ENCODE measurements at places on chromosomes 3 and 15. TPM values are rescaled to one million over a fixed set of nuclear protein-coding genes. Genes with fewer than 3 reads are reported as not detected.

The AGTR1 gene
- polyA plus RNA-seq = 21.7 TPM

The LPCAT4 gene
- polyA plus RNA-seq = 22.6 TPM

The SLC28A2 gene
- polyA plus RNA-seq = 0.06 TPM

The LCTL gene
- polyA plus RNA-seq = 0.23 TPM

The SOX2 gene
- polyA plus RNA-seq = 0.33 TPM

The GP5 gene
- polyA plus RNA-seq = 0.25 TPM

GRCh38 chr15:78415284-78415683 is 22.7 kb upstream of the IREB2 start:
- H3K4me1 ChIP-seq = peaks cover 1% of the 10 kb centered on the region
- no peaks in the 10 kb centered on the region for H3K36me3 ChIP-seq
- H3K27ac ChIP-seq = no peak overlapping the region
- H3K4me3 ChIP-seq = no peak overlapping the region
- no peak for DNase-seq

DNA sequence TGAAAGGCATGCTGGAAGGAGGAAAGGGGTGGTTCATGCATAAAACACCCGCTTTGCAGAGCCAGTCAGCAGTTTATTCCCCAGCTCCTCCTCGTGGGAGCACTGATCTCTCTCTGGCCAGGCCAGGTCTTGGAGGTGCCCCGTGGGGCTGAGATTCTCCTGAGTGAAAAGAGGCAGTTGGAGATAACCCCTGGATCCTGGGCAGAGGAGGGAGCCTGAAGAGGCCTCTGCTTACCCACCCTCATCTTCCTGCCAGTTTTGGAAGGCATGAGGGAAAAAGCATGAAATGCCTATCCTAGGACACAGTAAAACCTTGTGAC is 108.3 kb downstream of the SEMA5B start:
- no peak for DNase-seq
- H3K4me1 ChIP-seq = no peaks in the 10 kb centered on the region
- no peaks in the 10 kb centered on the region for H3K27me3 ChIP-seq

DNA sequence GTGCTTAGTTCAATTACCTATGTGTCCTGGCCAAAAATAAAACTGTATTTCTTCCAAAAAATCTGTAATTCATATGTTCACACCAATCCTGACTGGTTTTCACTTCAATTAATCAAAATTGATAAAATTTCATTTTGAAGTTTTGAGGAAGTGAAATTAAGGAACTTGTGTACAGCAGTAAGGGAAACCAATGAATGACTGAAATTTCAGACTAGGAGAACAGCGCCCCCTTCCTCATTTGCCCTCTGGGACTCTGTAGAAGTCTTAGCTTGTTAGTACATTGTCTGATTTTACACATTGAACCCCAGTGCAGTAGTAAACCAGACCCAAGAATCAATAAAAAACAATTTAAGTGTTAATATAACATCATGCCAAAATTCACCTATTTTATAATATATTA is 495.3 kb upstream of the AGTR1 start:
- DNase-seq = no peak
- no peaks in the 10 kb centered on the region for H3K36me3 ChIP-seq
- no peaks in the 10 kb centered on the region for H3K27me3 ChIP-seq
- no peaks in the 10 kb centered on the region for H3K4me1 ChIP-seq
- H3K4me3 ChIP-seq = no peak overlapping the region

DNA sequence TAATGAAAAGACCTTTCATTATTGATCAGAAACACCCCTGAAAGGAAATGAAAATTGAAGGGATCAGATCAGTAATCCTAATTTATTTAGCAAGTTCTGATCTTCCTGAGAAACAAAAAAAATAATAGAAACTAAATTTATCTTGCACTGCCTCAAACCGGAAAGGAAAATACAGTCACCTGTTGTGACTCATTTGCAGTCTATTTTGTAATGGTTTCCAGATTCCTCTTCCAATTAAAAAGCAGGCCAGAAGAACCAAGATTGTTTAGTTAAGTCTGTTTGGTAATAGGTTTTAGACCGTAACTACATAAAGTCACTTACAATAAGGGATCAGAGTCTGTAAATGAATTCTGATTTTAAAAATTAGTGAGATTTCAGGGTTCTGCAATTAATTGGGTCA is 49.7 kb upstream of the ATOSA start:
- peaks cover 5% of the 10 kb centered on the region for H3K4me1 ChIP-seq
- H3K27me3 ChIP-seq = no peaks in the 10 kb centered on the region
- H3K27ac ChIP-seq = no peak overlapping the region
- DNase-seq = no peak
- H3K36me3 ChIP-seq = no peaks in the 10 kb centered on the region
- H3K4me3 ChIP-seq = no peak overlapping the region

DNA sequence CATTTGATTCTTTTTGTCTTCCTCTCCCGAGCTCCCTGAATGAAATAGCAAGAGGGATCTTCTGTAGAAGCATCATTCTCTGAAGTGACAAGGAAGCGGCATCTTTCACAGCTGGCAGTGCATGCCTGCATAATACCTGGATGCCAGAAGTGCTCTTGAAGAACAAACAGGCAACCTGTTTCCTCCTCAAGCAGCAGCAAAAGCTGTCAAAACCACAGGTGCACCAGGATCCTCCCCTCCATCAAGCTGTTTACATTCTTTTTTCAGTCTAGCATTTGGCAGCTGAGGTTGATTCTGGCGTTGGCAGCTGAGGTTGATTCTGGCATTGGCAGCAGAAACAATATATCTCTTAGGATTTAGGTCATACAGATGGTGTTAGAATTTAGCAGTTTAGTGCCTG is 979.0 kb downstream of the TUSC7 start:
- H3K36me3 ChIP-seq = no peaks in the 10 kb centered on the region
- H3K27me3 ChIP-seq = no peaks in the 10 kb centered on the region
- no peak for DNase-seq
- no peaks in the 10 kb centered on the region for H3K4me1 ChIP-seq

DNA sequence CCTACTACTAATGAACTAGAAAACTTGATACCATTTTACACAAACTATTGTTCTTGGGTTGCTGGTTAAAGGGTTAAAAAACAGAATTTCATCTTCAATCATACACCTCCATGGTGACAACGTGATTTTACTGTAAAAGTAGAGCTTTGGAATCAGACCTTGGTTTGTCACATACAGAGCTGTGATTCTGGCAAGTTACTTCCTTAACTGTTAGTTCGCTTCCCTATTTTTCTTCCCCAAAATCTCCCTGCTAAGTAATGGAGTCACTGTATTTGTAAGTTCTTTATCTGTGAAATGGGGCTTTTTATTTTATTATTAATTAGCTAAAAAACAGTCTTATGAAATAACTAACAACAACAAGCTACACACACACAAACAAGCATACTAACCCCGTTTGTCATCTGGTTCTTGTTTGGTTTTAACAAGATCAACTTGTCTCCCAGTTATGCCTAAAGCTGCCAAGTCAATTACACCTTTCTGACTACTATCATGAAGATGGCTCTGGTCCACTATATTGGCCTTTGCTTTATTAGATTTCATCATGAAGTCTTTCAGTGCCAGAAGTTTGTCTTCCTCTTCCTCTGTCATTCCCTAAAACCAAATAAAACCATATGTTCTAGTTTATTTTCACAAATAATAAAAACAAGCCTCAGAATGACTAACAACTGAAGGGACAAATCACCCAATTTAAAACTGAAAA is 38.6 kb downstream of the PIK3R4 start:
- H3K4me3 ChIP-seq = no peak overlapping the region
- DNase-seq = no peak
- no peaks in the 10 kb centered on the region for H3K36me3 ChIP-seq
- no peaks in the 10 kb centered on the region for H3K27me3 ChIP-seq
- no peaks in the 10 kb centered on the region for H3K4me1 ChIP-seq

- H3K4me3 ChIP-seq = peak overlapping the region; percentile 52
- H3K27ac ChIP-seq = no peak overlapping the region
- peaks cover 3% of the 10 kb centered on the region for H3K4me1 ChIP-seq
- no peak for DNase-seq
- no peaks in the 10 kb centered on the region for H3K27me3 ChIP-seq
Measured at GRCh38 chr15:43132830-43133429, 456 bp upstream of the TMEM62 start.

DNA sequence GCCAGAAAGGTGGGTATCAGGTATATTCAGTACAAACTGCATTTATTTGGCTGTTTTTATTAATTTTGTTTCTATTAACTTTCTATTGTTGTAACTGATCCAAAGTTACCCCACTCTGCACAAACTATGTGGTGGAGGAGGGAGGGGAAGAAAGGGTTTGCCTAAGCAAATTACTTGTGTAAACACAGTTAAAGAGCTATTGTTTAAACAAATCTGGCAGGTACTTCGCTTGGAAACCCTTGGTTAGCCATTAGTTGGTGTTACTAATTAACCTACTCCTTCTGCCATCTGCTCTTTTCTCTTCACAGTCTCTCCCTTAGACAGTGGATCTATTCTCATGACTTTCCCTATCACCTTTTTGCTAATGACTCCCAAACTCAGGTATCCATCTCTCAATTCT is 328.4 kb upstream of the NECTIN3 start:
- DNase-seq = no peak
- no peaks in the 10 kb centered on the region for H3K36me3 ChIP-seq
- no peak overlapping the region for H3K4me3 ChIP-seq
- no peaks in the 10 kb centered on the region for H3K4me1 ChIP-seq
- no peaks in the 10 kb centered on the region for H3K27me3 ChIP-seq

DNA sequence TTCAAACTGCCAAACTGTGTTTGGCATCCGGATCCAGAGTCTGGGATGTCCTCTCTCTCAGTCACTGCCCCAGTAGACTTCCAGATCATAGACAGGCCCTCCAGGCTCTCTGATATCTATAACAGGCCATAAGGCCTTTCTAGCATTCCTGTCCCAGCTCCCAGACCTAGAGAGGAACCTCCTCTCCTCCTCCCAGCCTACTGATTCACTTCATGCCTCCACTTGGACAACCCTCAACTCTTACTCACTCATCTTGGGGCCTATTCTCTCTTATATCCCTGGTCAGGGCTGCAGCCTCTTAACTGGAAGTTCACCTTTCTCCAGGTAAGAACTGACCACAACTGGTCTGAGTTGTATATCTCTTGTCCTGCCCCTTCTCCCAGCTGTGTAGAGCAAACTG is 253.7 kb upstream of the TRIM42 start:
- H3K4me3 ChIP-seq = no peak overlapping the region
- no peaks in the 10 kb centered on the region for H3K36me3 ChIP-seq
- H3K27me3 ChIP-seq = no peaks in the 10 kb centered on the region
- H3K4me1 ChIP-seq = no peaks in the 10 kb centered on the region
- H3K27ac ChIP-seq = no peak overlapping the region
- no peak for DNase-seq

DNA sequence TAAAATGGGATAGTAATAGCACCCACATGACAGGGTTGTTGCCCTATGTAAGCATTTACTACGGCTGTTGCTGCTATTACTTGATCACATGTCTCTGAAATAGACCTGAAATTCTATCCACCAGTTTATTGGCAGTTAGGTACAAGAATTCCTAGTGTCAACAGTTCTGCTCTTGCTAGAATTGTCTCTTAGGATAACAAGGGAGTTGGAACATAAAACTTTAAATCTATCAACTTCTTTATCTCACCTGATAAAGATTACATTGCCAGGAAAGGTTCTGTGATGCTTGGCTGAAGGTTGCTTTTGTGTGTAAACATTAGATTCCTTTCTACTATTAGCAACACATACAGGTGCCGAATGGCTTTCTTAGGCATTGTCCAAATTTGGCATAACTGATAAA is 38.7 kb downstream of the ATP13A4 start:
- H3K36me3 ChIP-seq = no peaks in the 10 kb centered on the region
- H3K4me1 ChIP-seq = no peaks in the 10 kb centered on the region

DNA sequence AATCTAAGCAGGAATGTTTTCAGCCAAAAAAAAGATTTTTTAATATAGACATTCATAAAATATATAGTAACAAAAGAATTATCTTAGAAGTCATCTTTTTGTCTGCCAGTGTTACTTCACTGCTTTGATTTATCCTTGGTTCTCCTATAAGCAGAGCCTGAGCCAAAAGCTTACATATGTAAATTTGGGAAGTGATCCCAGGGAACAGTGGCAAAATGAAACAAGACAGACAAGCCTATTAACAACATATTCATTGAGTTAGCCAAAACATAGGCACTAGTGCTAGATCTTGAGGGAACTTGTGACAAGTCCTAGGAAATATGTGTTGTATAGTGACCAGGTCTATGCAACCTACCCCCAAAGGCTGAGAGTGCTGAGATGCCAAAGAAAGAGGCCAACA is 11.3 kb downstream of the GTPBP8 start:
- H3K4me3 ChIP-seq = no peak overlapping the region
- no peaks in the 10 kb centered on the region for H3K27me3 ChIP-seq
- no peaks in the 10 kb centered on the region for H3K36me3 ChIP-seq
- no peaks in the 10 kb centered on the region for H3K4me1 ChIP-seq
- DNase-seq = no peak
- no peak overlapping the region for H3K27ac ChIP-seq

- H3K36me3 ChIP-seq = no peaks in the 10 kb centered on the region
- DNase-seq = no peak
- H3K27me3 ChIP-seq = no peaks in the 10 kb centered on the region
- H3K27ac ChIP-seq = no peak overlapping the region
- H3K4me3 ChIP-seq = no peak overlapping the region
Measured at GRCh38 chr3:32493437-32494414, 8.9 kb downstream of the CMTM6 start.

DNA sequence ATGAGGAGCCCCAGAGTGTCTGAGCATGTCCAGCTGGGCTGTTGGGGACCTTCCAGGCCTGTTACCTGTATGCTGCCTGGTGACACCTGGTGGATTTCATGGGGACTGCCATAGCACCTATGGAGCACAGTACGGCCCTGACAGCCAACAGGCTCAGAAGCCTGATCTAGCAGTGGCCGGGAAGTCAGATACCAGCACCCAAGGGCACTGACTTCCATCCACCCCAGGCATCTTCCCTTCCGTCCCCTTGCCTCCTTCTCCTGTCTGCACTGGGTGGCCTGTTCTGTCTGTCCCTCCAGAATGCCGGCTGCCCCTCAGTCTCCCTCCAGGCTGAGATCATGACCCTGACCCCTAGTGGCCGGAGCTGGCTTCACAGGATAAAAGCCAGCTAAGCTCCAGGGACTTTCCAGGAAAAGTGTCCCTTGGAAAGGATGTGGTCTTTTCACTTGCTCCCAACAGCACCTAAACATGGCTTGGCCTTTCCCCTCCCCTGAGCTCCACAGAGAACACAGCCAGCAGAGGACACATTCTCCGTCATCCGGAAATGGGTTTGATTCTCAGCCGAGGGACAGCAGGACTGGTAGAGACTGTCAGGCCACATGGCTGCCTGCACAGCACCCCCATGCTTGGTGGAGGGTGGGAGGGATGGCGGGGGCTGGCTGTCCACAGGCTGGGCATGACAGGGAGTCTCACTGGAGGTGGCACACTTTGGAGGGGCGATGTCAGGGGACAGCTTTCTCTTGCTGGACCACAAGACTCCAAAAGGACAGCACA is 9.5 kb downstream of the RPS17 start:
- no peak overlapping the region for H3K4me3 ChIP-seq
- DNase-seq = peak; percentile 66
- H3K27me3 ChIP-seq = no peaks in the 10 kb centered on the region
- H3K4me1 ChIP-seq = no peaks in the 10 kb centered on the region
- no peaks in the 10 kb centered on the region for H3K36me3 ChIP-seq

DNA sequence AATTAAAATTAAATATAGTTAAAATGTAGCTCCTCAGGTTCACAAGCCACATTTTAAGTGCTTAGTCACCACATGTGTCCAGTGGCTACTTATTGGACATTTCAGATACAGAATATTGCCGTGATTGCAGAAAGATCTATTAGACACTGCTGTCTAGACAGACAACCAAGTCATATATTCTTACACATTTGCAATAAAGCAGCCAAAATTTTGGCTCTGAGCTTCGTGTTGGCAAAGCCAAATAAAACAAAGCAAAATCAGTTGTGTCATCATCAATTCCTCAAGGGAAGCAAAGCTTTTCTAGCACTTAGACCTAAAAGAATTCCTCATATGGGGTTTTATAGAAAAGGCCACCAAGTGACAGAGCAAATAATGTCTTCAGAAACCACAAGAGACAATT is 193.1 kb upstream of the LPP start:
- no peak for DNase-seq
- no peaks in the 10 kb centered on the region for H3K27me3 ChIP-seq
- H3K36me3 ChIP-seq = no peaks in the 10 kb centered on the region
